ENCODE measurements at places on chromosomes 1 and 21.

DNA sequence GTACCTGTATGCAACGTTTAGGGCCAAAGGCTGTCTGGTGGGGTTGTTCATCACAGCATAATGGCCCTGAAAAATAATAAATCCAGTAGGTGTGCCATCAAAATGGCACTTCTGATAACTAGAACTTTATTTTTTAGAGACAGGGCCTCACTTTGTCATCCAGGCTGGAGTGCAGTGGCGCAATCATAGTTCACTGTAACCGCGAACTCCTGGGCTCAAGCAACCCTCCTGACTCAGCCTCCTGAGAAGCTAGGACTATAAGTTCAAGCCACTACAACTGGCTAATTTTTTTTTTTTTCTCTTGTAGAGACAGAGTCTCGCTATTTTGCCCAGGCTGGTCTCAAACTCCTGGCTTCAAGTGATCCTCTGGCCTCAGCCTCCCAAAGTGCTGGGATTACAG lies 4.7 kb downstream of the SNAPIN start:
- DNase-seq, result no peak

DNA sequence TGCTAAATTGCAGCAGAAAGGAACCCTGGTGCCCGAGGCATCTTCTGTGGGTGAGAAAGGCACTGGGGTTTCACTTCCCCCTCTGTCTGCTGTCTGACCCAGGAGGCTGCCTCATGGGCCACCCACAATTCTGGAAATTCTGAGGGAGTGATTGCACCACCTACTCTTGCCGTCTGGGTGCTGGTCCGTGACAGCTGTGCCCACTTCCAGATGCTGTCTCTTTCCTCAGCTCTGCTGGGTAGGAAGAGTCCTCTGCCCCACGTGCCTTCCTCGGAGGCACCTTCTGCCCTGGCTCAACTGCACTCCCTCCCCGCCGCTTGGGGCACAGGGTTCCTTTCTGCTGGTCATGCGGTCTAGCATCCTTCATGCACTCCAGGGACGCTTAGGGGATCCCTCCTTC lies 96.3 kb downstream of the ARHGEF10L start:
- DNase-seq, result no peak

GRCh38 chr1:113557187-113557586 lies 166.9 kb downstream of the MAGI3 start:
- no peak for DNase-seq

- no peak for DNase-seq
Measured at GRCh38 chr21:26068776-26069175, 101.8 kb downstream of the APP start.

DNA sequence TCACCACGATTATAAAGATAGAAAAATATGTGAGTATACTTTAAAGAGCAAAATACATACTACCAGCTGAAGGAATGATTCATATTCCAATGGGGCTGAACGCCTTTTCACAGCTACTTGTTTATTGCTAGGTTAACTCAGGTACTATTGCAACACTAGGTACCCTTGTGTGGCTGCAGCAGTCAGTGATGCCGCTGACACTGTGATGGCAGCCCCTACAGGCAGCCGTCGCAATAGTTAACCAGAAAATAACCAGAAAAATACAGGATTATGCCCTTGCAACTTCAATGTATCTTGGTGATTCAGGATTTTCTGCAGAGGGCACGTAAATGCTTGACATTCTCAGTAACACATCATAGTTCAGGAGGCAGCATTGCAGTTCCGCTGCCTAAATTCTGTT lies 1.6 kb upstream of the MARK1 start:
- DNase-seq, result peak; percentile 10

GRCh38 chr1:230307213-230307612 lies 118.9 kb downstream of the PGBD5 start:
- no peak for DNase-seq

DNA sequence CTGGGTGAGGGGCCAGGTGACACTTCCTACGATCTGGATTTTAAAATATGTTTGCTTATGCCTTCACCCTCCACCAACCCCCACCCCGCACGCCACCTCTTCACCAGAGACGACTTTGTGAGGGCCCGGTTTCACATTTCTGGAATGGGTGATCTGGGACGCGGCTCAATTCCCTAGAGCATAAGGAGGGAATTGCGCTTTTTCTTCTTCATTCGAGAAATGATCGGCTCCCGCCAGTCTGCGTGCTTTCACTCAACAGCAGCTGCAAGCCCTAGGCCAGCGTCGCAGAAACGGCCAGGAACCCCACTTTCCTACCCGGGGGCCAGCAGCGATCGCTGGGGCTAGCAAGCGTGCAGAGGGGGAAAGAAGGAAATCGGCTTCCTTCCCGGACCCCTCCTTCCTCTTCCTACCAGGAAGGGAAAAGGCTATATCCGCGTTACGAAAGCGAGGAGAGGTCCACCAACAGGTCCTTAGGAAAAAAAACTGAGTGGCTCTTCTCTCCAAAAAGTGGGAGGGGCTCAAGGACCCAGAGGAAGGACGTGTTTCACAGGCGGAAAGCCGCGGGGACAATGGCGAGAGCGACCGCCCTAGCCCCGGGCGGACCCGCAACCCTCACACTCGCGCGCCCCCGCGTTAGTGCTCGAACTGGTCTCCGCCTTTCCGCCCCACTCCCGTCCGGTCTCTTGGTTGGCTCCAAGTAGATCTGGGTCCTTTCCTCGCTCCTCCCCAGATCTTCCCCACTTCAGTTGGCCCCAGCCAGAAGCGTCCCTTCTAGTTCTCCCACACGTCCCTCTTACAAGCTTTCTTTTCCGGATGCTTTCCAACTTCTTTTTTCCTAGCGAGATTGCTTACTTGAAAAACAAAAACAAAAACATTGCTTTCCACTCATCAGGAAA lies 1.1 kb upstream of the ADAMTS1 start:
- DNase-seq, result no peak

- peak; percentile 59 for DNase-seq
Measured at GRCh38 chr1:219837274-219837993, 90.9 kb downstream of the SLC30A10 start.
